ENCODE measurements at places on chromosomes 6 and 20.
A peak's percentile ranks its signal among the peaks of the same experiment; 100 is the strongest.

GRCh38 chr6:15266423-15266996 is 20.6 kb downstream of the JARID2 start:
- DNase-seq: no peak

- DNase-seq: no peak
Measured at GRCh38 chr6:152952866-152953509, 29.9 kb downstream of the FBXO5 start.

DNA sequence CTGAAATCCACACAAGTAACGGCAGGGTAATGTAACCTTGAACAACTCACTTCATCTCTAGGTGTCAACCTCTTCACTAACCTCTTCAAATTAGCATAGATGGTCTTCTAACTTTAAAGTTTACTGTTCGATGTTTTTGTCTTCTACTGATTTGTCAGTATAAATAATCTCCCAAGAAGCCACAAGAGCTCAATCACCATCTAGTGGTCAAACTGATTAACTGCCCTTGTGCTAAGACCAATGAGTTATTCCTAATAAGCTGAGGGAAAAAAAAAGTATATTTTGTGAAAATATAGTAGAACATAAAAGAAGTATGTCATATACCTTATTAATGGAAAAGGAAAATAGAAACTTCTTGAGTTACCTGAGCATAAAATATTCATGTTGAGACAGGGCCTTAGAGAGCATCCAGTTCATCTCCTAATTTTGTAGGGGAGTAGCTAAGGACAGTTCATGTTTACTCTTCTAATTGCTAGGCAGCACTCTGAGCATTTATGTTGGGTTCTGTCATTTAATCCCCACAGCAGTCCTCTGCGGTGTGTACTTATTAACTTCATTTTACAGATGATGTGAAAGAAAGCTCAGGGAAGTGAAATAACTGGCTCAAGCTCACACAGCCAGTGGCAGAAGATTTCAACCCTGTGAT is 317.1 kb downstream of the ESR1 start:
- peak; percentile 11 for DNase-seq

- no peak for DNase-seq
Measured at GRCh38 chr20:25012616-25013189, 20.2 kb upstream of the APMAP start.

DNA sequence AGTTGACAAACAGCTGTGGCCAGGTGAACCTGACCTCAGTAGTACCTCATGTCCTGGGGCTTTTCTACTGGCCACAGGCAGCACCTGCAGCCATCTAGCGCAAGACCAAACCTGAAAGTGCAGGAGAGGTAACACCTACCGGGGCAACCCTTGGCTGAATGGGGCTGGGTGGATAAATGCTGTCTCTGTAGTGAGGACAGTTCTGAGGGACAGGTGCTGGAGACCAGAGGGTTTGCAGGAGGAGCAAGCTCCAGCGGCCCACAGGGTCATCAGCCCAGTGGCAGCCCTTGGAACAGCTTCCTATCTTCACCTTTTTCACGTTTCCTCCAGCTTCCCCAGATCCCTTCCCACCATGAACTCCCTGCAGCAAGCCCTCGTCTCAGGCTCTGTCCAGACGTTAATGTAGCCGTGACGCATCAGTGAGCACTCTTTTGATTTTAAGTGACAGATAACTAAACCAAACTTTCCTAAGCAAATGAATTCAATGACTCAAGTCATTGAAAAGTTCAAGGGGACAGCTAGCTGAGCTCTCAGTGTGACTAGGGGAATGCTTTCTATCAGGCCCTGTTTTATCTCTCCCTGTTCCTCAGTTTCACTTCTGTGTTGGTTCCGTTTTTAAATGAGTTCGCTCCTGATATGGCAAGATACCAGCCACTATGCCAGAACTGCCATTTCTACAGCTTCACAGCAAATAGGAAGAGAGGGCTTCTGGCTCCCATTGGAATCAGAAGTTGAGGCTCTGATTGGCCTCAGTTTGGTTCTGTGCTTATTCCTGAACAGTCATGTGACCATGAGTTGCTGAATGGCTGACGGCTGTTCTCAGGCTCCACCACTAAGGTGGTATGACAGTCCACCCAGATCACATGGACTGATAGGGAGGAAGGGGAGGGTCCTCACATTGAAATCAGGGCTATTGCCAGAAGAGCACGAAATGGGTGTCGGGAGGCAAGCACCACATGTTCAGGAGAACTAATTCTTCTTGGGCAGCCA is 12.1 kb upstream of the PFDN4 start:
- no peak for DNase-seq

GRCh38 chr6:130113201-130113710 is 94.9 kb downstream of the L3MBTL3 start:
- DNase-seq: no peak

- no peak for DNase-seq
Measured at GRCh38 chr6:142055219-142055618, 77.5 kb upstream of the GJE1 start.

DNA sequence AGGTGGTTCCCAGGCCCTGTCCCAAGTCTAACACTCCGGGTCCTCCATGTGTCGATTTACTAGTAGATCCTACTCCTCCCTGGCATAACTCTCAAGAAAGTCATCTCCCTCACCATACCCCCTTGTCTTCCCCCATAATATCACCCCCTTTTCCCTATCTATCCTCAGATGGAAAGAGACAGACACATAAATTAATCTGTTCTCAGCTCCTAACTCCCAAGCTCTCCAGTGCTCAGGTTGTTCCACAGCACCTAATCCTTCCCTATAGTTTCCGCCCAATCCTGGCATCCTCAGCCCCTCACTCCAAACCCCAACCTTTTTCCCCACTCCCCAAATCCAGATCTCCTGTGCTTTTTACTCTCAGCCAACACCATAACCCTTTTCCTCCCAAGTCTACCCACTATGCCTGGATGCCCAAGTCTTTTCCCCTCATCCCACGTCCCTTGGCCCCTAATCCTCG is 808 bp downstream of the ILRUN start:
- DNase-seq: no peak

DNA sequence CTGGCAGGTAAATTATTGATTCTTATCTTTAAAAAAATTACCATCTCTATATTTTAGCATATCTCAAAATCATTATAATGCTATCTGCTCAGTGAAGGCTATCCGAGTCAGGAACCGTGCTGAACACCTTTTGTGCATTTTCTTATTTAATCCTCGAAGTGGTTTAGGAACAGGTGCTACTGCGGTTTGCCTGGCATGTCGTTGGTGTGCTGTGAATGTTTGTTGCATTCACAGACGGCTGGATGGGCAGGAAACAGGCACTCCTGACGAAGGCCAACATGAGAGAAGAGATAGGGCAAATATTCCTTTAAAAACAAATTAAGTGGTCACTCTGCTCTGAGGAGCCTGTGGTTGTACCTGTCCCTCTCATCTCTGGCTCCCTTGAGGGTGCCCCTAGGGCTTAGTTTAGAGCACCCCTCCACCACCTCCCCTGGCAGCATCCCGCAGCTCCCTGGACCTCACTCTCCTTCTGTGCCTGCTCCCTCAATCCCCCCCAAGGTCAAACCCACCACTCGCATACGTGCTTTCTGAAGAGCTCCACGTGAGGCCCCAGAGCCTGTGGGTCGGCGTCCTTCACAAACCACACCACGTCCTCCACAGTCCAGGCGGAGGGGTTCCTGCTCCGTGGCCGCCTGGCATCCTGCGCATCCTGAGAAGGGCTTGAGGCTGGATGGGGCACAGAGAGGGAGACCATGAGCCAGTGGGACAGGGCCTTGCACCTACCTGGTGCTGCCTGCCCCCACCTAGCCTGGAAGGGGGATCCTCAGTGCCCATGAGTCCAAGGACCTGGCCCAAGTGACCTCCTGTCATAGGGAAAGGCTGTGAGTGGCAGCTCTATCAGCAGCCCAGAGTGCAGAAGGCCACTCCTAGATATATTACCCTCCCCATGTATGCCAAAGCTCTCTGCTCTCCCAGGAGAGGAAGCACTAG is 116.5 kb downstream of the SCML4 start:
- no peak for DNase-seq

DNA sequence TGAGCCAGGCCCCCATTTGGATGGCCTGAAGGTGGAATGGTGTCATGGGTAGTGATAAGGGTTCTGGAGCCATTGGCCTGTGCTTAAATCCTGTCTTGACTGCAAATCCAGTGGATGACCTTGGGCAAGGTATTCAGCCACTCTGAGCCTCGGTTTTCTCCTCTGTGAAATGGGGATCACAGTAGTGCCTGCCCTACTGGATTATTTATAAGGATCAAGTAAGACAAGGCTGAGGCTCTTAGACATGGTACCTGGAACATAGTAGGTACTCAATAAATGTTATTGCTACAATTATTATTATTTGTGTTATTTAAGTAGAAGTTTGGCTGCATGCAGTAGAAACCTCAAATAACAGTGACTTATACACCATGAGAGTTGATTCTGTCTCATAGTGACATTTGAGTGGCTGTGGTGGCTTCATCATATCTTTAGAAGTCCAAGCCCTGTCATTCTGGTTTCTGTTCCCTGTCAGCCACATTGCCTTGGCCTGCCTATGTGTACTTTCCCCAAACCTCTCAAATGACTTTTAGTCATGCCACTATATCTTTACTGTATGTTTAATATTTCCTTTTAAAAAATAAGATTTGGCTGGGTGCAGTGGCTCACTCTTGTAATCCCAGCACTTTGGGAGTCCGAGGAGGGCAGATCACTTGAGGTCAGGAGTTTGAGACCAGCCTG is 37.6 kb upstream of the CHMP4B start:
- DNase-seq: no peak

- DNase-seq: no peak
Measured at GRCh38 chr6:82521369-82521768, 157.8 kb downstream of the TPBG start.

GRCh38 chr6:108837236-108837971 is 10.8 kb upstream of the ARMC2 start:
- DNase-seq: no peak

GRCh38 chr20:13220194-13220903 is 725 bp upstream of the ISM1 start:
- peak; percentile 27 for DNase-seq

- DNase-seq: no peak
Measured at GRCh38 chr20:1631309-1632151, 11.7 kb upstream of the SIRPB1 start.
